ENCODE measurements at places on chromosomes 16 and 17.
A peak's percentile ranks its signal among the peaks of the same experiment; 100 is the strongest.

GRCh38 chr17:50931144-50931908 lies 65.2 kb upstream of the TOB1 start:
- no peak for DNase-seq

DNA sequence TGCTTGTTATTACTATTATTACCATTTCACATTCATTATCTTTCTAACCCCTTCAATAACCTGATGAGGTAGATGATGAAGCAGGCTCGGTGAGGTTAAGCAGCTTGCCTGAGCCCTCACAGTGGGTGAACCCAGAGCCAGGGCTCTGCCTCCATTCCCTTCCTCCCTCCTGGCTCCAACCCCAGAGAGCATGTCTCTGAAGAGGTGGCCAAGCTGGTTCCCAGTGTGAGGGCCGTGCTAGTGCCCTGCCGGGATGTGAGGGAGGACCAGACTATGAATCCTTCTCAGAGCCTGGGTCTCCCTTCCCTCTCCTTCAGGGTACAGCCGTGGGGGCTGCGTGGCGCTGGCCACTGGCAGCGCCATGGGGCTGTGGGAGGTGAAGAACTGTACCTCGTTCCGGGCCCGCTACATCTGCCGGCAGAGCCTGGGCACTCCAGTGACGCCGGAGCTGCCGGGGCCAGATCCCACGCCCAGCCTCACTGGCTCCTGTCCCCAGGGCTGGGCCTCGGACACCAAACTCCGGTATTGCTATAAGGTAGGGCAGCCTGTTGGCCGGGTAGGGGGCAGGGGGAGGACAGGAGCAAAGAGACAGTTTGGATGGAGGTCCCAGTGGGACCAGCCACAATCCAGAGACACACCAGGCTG lies 49.6 kb downstream of the MRC2 start:
- DNase-seq = no peak

DNA sequence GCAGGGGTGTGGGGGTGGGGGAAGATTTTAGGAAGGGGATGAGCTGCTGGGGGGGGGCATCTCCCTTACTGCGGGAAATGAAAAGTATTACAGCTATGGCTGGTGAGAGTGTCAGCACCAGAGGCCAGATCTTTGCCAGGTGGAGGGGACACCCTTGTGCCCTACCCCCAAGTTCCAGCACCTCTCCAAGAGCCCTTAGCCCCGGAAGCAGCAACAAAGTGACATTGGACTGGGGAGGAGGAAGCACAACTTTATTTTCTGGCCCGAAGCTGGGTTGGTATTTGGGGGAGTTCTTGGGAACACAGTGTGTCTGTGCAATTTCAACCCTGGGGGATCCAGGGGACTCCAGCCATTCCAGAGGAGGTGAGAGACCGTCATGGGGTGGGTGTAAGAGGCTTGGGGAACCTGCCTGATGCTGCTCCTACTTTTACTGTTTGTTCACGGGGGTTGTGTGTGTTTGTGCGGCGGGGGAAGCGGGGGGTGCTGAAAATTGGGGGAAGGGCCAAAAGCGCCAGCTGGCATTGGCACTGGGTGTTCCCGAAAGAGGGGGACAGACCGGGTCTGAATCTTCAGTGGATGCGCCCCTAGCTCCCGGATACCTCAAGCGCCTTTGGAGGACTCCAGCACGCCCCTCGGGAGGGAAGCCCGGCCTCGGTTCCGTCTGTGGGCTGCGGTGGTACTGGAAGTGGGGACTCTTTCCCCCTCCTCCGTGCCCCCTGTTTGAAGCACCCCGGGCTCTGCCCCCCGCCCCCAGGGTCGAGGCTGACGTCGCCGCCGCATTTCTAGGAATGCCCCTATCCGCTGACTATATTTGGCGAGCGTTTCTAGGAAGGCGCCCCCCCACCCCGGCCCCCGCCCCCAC lies 230.3 kb downstream of the MRTFB start:
- no peak for DNase-seq

GRCh38 chr17:46147296-46147695 lies 45.9 kb downstream of the KANSL1 start:
- no peak for DNase-seq

GRCh38 chr17:64706224-64707049 lies 44.3 kb upstream of the SMURF2 start:
- DNase-seq = no peak

DNA sequence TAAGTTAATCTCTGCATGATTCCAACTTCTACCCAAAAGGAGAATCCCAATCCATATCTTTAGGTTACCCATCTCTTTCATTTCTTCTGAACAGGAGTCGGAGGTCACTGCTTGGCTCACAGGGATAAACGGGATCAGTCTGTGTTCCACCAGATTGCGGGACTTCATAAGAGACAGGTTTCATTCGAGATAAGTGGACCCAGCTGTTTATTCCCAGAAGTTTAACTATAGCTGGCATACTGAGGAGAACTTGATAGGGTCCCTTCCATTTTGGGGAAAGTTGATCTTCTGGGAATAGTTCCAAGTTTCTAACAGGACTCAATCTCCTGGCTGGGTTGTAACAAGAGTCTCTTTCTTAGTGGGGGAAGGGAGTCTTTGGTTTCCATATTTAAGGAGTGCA lies 45.4 kb upstream of the ARL4D start:
- no peak for DNase-seq

- DNase-seq = peak; percentile 59
These were observed 6.9 kb upstream of the CES3 start for GRCh38 chr16:66954097-66954659.

- DNase-seq = no peak
These were observed at the start of gene TNFRSF13B for GRCh38 chr17:16971458-16972338. Gene TNFRSF13B (minus strand): TSS chr17:16972118. CDS start chr17:16972075, 43 bp downstream.

GRCh38 chr16:50611332-50611934 lies 63.2 kb downstream of the NKD1 start:
- DNase-seq = no peak

DNA sequence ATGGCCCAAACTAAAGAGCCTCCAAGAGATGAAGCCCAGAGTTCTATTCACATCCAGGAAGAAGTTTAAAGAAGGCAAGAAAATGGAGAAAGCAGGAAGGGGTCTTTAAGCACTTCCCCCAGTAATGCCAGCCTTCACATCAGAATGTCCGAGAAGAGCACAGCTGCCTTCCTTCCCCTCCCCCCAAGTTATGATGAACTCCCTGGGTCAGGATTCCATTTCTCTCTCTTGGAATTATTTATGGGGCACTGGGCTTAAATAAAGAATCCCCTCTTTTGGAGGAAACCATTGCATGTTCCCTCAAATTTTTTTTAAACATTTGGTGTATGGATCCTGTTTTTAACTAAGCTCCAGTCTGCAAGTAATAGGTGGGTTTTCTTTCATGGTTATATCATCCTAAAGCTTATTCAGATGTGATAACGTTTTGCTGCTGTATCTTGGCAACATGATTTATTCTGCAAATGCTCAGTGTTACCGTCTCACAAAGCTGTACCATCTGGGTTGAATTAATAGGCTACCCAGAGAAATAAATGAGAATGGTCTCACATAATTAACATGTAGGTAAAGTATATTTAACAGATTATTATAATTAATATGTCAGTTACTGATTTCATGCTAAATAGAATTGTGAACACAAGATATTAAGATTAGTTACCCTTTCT lies 160.9 kb upstream of the TOX3 start:
- DNase-seq = no peak

- DNase-seq = no peak
These were observed 19.7 kb downstream of the RHBDL3 start for GRCh38 chr17:32285306-32285705.

DNA sequence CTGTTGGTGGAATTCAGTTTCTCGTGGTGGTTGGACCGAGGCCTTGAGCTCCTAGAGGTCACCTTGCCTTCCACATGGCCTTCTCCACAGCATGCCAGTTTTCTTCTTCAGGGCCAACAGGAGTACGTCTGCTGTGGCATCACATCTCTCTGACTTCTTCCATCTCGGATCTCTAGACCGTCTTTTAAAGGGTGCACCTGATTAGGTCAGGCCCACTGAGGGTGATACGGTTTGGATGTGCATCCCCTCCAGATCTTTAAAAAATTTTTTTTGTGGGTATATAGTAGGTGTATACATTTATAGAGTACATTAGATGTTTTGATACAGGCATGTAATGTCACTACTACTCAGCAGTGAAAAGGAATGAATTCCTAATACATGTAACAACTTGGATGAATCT lies 58.3 kb upstream of the BRD7 start:
- DNase-seq = no peak

- DNase-seq = no peak
These were observed 65.8 kb downstream of the TBC1D16 start for GRCh38 chr17:79969906-79970305.

DNA sequence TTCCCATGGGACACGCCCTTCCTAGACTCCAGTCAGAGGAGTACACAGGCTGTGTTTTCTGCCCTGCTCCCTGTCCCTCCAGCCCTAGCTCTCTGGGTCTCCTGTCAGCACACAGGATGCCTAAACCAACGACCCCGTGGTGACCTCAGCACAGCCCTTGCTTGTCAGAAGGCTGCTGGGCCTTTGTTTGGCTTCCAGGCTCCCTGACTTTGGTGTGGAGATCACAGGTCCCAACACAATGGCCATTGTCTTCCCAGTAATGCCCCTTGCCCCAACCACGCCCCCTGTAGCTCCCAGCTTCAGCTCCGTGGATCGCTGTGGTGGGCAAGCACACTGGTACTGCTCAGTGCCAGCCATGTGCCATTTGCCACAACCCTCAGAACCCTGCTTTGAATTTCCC lies 15.0 kb downstream of the HNF1B start:
- no peak for DNase-seq

DNA sequence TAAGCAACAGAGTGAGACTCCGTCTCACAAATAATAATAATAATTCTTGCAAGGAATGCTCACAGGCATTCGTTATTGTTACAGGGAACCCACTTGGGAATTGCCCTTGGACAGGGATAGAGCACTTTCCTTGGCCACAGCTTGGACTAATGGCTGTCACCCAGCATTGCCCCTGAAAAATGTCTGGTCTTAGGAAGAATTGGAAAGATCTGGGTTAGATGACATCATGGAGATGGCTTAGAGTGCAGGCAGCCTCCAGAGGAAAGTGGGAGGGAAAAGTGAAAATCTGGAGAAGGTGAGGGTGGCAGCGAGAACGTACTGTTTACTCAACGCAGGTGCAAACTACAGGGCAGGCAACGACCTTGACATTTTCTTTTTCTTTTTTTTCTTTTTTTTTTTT lies 59.3 kb upstream of the MRTFB start:
- DNase-seq = no peak
